ENCODE measurements at places on chromosomes 3 and 15.

GRCh38 chr3:129121016-129121791, 400 bp downstream of the RAB43 start:
- H3K36me3 ChIP-seq = no peaks in the 10 kb centered on the region
- no peaks in the 10 kb centered on the region for H3K27me3 ChIP-seq
- H3K4me1 ChIP-seq = peaks cover 50% of the 10 kb centered on the region
- H3K4me3 ChIP-seq = peak overlapping the region; percentile 74

GRCh38 chr3:156664011-156664830, 10.2 kb upstream of the TIPARP start:
- H3K4me1 ChIP-seq = peaks cover 10% of the 10 kb centered on the region
- no peak for DNase-seq
- H3K27me3 ChIP-seq = no peaks in the 10 kb centered on the region
- no peaks in the 10 kb centered on the region for H3K36me3 ChIP-seq
- H3K4me3 ChIP-seq = no peak overlapping the region

GRCh38 chr3:58530354-58530865, 6.6 kb downstream of the ACOX2 start:
- H3K36me3 ChIP-seq = no peaks in the 10 kb centered on the region
- H3K27ac ChIP-seq = no peak overlapping the region
- H3K4me3 ChIP-seq = no peak overlapping the region
- H3K4me1 ChIP-seq = peaks cover 10% of the 10 kb centered on the region
- H3K27me3 ChIP-seq = no peaks in the 10 kb centered on the region

- no peak overlapping the region for H3K27ac ChIP-seq
- no peak overlapping the region for H3K4me3 ChIP-seq
- no peaks in the 10 kb centered on the region for H3K36me3 ChIP-seq
- no peak for DNase-seq
Measured at GRCh38 chr3:39426312-39426711, 19.8 kb downstream of the RPSA start.

DNA sequence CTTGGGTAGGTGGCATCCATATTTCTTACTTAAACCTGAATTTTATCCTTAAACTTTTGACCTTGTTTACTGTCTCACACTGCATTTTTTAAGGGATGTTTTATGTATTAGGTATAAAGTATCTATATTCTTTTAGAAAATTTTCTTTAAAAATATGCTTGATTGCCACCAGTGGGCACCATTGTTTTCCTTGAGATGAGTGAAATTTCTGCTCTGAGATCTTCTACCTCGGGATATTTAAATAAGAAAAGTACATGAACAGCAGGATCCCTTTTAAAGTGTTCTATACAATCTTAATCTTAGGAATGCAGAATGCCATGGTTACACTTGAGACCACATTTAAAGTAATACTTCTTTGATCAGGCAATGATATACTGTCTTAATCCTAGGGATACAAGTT, 108.7 kb downstream of the SLMAP start:
- no peak overlapping the region for H3K27ac ChIP-seq
- no peak for DNase-seq
- H3K4me1 ChIP-seq = no peaks in the 10 kb centered on the region
- no peak overlapping the region for H3K4me3 ChIP-seq
- peaks cover 29% of the 10 kb centered on the region for H3K36me3 ChIP-seq

DNA sequence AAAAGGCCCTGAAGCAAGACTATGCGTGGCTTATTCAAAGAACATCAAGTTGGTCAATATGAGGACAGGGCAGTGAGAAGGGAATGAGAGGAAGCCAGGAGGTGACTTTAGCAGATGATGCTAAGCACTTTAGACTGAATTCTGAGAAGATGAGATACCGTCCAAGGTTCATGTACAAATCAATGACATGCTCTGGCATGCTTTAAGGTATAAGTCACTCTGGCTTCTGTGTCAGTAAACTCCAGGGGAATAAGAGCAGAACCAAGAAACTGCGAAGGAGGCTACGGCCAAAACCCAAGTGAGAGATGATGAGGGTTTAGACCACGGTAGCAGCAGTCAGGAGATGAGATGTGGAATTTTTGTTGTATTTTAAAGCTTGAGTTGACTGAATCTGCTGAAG, 8.9 kb upstream of the CCDC50 start:
- no peak overlapping the region for H3K4me3 ChIP-seq
- no peaks in the 10 kb centered on the region for H3K4me1 ChIP-seq
- DNase-seq = no peak
- no peaks in the 10 kb centered on the region for H3K27me3 ChIP-seq

DNA sequence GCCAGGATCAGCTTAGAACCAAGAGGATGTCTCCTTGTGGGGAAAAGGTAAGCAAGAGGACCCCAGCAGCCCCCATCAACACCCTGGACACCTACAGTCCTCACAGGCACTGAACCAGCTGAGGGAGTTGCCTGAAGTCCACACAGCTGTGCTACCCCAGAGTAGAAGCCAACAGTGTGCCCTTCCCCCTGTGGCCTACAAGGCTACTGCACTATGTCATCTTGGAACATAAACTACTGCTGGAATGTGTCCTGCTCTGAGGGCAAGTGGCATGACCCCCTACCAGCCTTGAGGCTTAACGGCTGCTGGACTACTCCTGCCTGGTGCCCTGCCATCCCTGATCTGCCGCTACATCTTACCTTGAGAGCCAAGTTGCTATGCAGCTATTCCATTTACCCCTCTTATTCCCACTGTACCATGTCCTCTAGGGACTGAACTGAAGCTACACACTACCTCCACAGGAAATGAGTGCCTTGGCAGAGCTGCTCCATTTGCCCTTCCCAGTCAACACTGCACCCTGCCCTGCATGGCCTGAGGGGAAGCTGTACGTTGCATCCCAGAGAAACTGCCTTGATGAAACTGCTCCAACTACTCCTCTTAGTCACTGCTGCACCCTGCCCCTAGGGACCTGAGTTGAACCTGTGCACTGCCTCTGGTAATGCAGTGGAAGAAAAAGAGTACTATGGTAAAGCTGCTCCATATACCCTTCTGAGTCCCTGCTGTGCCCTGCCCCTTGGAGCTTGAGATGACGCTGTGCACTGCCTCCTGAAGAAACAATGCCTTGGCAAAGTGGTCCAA, 40.2 kb upstream of the ATP13A5 start:
- no peak overlapping the region for H3K27ac ChIP-seq
- no peak overlapping the region for H3K4me3 ChIP-seq
- DNase-seq = no peak
- H3K36me3 ChIP-seq = no peaks in the 10 kb centered on the region
- no peaks in the 10 kb centered on the region for H3K27me3 ChIP-seq
- H3K4me1 ChIP-seq = no peaks in the 10 kb centered on the region

DNA sequence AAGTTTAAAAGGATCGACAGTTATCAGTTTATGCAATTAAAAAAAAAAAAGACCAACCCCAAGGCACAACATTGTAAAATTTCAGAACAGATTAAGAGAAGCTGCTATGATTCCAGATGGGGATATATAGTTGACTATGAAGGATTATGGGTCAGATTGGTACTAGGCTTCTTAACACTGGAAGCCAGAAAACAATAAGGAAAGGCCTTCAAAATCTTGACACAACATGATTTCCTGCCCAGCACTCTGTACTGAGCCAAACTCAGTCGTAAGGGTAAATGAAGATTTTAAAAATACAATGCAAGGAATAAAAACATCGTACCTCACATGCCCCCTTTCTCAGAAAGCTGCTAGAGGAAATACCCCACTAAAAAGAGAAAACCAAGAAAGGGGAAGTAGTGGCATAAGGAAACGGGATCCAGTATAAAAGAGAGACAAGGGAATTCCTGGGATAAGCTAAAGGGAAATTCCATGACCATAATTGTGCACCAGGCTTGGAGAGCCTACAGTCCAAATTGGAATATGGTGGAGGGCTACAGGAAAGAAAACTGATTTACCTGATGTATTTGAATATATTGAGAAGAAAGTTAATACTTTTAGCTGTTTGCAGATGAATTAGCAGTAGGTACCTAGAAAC, 27.9 kb downstream of the PIAS1 start:
- no peak for DNase-seq
- no peaks in the 10 kb centered on the region for H3K27me3 ChIP-seq
- H3K4me3 ChIP-seq = no peak overlapping the region

DNA sequence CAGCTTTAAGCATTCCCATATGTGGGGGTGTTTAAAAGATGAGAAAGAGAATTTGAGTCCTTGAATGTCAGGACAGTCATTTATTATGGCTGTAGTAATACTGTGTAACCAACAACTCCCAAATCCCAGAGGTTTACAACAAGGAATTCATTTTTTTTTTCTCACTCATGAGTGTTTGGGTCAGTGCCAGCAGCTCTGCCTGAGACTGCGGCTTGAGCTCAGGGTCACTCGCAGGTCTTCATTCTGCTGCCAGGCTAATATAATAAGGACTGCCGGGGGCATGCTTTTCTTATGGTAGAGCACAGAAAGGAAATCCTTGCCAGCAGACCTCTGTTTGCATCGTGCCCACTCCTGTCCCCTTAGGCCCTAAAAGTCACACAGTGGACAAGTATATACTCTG, 277.9 kb upstream of the LMCD1 start:
- H3K4me1 ChIP-seq = no peaks in the 10 kb centered on the region
- no peak overlapping the region for H3K4me3 ChIP-seq
- no peaks in the 10 kb centered on the region for H3K36me3 ChIP-seq
- H3K27me3 ChIP-seq = no peaks in the 10 kb centered on the region

- no peak overlapping the region for H3K4me3 ChIP-seq
- no peaks in the 10 kb centered on the region for H3K4me1 ChIP-seq
- no peaks in the 10 kb centered on the region for H3K36me3 ChIP-seq
- H3K27me3 ChIP-seq = peaks cover 62% of the 10 kb centered on the region
- no peak for DNase-seq
Measured at GRCh38 chr3:128503164-128503651, 10.2 kb upstream of the GATA2 start.

GRCh38 chr15:28058082-28058481, 41.0 kb downstream of the OCA2 start:
- no peaks in the 10 kb centered on the region for H3K4me1 ChIP-seq
- H3K4me3 ChIP-seq = no peak overlapping the region
- H3K36me3 ChIP-seq = no peaks in the 10 kb centered on the region
- no peaks in the 10 kb centered on the region for H3K27me3 ChIP-seq
- H3K27ac ChIP-seq = no peak overlapping the region

DNA sequence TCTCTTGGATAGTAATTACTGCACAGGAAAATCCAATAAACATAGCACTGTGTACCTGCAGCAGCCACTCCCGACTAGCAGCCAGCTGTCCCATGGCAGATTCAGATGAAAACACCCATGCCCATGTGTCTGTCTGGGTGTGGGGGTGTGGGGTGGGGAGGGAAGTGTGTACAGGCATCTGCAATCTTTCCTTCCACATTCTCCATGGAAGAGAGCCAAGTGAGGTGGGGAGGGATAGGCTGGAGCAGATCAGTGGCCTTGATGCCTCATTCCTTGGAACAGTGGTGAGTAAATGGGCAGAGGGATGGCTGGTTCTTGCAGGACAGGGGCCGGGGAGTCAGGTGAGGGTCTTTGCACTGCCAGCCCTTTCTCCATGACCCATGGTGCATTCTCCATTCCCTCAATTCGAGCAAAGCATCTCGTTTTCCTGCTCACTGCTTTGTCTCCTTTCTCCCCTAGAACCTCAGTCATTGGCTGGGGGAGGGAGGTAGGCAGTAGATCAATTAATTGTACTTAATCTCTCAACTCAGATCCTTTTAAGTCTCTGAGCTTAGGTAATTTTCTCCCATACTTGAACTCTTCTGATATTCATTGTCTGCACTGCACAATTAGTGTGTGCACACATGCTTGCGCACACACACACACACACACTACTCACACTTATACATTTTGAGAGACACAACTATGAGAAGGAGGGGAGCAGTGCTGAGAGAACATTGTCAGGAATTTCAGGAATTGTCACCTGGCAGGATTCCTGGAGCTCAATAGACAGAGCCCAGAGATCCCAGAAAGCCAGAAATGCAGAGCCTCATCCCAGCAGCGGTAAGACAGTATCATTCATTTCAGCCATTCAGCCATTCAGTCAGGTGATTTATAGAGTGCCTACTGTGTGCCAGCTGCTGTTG, 31.9 kb downstream of the PDIA5 start:
- DNase-seq = peak; percentile 44
- peak overlapping the region; percentile 74 for H3K27ac ChIP-seq
- no peak overlapping the region for H3K4me3 ChIP-seq
- peaks cover 12% of the 10 kb centered on the region for H3K36me3 ChIP-seq

DNA sequence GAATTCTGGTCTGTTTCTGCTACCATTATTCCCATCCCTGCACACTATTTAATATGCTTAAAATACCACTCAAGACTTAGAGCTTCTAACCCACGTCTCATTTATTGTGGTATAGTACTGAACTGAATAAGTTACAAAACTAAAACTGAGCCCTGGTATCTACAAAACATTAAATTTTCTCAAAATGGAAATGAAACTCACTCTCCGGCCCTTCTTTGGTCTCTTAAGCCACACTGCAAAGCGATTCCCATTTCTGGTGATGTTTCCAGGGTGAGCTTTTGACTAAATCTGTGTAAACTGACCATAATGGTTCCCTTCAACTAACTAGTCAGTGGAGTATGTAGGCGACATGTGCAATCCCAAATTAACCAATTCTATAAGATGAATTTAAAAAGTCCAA, 18.6 kb downstream of the KPNA4 start:
- peaks cover 18% of the 10 kb centered on the region for H3K4me1 ChIP-seq
- no peak overlapping the region for H3K27ac ChIP-seq
- H3K4me3 ChIP-seq = no peak overlapping the region
- no peaks in the 10 kb centered on the region for H3K36me3 ChIP-seq
- no peaks in the 10 kb centered on the region for H3K27me3 ChIP-seq

DNA sequence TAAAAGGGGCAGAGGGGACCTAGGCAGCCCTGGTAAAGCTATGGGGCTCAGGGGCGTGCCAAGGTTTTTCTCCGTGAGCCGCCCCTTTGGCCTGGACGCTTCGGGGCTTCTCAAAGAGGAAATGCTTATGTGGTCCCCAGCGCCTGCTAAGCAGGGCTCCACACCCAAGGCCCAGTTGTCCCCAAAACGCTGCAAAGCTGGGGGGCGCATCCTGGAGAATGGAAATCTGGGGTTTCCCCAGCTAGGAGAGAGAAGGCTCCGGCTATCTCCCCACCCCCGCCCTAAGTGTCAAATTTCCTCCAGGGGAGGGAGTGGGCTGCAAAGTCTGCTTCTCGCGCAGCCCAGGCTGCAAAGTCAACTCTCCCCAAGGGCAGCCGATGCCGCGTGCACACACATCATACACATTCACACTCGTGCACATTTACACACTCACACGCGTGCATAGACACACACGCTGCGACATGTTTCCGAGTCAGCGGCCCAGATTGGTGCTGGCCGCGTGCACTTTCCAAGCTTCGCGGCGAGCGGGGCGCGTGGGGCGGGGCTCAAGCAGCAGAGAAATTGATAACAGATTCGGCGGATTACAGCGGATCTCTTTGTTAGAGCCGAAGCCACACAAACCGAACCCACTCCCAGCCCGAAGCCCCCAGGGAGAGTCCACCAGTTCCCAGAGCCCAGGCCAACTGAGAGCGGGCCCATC, 4.5 kb downstream of the WNT5A start:
- DNase-seq = no peak
- H3K36me3 ChIP-seq = no peaks in the 10 kb centered on the region
- peak overlapping the region; percentile 47 for H3K27ac ChIP-seq
- H3K4me3 ChIP-seq = peak overlapping the region; percentile 28

GRCh38 chr15:68300115-68300940, 22.8 kb downstream of the FEM1B start:
- H3K27me3 ChIP-seq = no peaks in the 10 kb centered on the region
- no peak overlapping the region for H3K4me3 ChIP-seq
- peak overlapping the region; percentile 73 for H3K27ac ChIP-seq
- DNase-seq = peak; percentile 56
- no peaks in the 10 kb centered on the region for H3K36me3 ChIP-seq

- H3K27ac ChIP-seq = peak overlapping the region; percentile 11
- no peaks in the 10 kb centered on the region for H3K27me3 ChIP-seq
- no peaks in the 10 kb centered on the region for H3K4me1 ChIP-seq
- DNase-seq = no peak
Measured at GRCh38 chr3:151544164-151544548, 83.3 kb upstream of the IGSF10 start.

Data from transverse colon (tissue), 4 donors.